Ovary (tissue), 10 donors: ENCODE measurements at places on chromosomes 4 and X. TPM values are rescaled to one million over a fixed set of nuclear protein-coding genes. Genes with fewer than 3 reads are reported as not detected.

F8A2 gene
- not detected for polyA plus RNA-seq

TMPRSS11D gene
- not detected for polyA plus RNA-seq

SGMS2 gene
- polyA plus RNA-seq = 6.9 TPM

DDIT4L gene
- 5.2 TPM for polyA plus RNA-seq

MAGIX gene
- 0.32 TPM for polyA plus RNA-seq

CT45A2 gene
- polyA plus RNA-seq = not detected

EGFL6 gene
- polyA plus RNA-seq = 0.36 TPM

TMEM154 gene
- 0.53 TPM for polyA plus RNA-seq

GRCh38 chr4:25827373-25827772, 35.4 kb downstream of the SEL1L3 start:
- DNase-seq = no peak

GRCh38 chrX:154515090-154515965, 704 bp downstream of the FAM3A start:
- DNase-seq = no peak

DNA sequence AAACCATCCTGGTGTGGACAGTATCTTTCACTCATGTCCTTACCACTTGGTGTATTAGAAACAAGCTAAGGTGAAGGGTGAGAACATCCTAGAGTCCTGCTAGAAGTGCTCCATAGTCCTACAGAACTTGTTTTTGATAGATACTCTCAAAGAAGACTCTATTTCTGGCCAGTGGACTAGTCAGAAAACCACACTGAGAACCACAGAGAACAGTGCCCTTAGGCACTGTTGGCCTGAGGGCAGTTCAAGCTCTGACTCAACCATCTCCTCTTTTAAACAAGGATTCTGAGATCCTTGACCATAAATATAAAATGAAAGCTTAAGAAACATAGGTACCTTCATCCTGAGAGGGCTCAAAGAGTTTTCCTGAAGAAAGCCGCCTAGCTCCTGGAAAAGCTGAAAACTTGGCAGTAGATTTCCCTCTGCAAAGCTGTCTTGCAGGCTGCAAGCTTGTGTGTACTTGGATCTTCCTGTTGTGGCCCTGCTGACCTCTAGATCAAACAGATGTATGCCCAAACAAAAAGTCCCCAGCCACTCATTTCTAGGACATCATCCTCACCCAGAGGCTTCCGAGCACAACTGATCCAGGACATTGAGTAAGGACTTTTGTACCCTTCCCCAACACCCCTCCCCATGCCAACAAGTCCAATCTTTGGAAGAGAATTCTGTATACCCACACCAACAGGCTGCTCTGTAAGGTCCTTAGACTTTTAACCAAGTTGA, 111.6 kb upstream of the CXCL13 start:
- DNase-seq = no peak

GRCh38 chr4:74715706-74716435, 78.5 kb downstream of the BTC start:
- no peak for DNase-seq

GRCh38 chr4:85806334-85806733, 331.4 kb downstream of the ARHGAP24 start:
- DNase-seq = no peak

DNA sequence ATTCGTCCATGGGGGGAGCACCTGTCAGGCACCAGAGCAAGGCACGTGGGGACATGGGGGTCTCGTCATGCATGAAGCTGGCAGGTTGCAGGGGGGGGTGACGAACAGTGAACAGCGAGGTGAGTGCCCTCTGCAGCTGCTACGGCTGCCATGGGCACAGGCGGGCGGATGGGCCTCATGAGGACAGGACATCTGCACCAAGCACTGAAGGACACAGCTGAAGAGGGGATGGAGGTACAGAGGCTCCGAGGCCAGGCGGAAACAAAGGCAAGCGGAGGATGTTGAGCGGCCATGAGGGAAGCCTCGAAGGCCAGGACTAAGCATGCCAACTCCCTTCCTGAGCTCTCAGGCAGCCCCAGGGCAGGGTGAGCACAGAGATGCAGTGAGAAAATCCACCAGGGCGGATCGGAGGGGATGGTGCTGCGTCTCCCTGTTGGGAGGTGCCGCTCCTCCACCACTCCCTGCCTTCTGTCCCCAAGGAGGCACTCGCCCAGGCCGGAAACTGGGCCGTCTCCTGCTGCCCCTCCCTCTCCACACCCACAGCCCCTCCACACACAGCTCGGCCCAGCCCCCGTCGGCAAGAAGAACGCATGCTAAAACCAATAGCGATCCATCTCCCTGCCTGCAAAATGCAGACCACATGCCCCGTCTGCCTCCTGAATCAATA, 24.6 kb downstream of the ABLIM2 start:
- DNase-seq = no peak

GRCh38 chr4:26748811-26749210, 111.8 kb upstream of the STIM2 start:
- no peak for DNase-seq

DNA sequence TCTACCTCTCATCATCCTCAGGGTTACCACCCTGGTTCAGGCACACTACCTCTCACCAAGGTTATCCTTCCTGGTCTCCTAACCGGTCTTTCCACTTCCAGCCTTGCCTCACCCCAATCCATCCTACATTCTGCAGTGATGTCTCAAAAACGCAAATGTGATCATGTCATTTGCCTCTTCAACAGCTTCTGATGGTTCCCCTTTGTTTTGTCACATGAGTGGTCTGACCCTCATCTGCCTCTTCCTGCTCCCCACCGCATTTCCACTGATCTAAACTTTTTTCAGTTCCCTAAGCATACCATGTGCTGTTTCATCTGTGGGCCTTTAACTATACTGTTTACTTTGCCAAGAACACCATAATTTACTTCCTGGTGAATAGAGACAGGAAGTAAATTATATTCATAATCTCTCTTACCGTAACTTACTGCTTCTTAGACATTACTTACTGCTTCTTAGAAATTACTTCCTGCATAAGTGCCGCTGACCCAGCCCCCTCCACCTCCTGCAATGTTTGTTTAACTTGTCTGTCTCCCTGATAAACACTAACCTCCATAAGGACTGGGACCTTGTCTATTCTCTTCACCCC, 27.1 kb upstream of the NSUN7 start:
- DNase-seq = no peak

GRCh38 chrX:98357146-98357545, 1473.4 kb downstream of the RPA4 start:
- DNase-seq = no peak

DNA sequence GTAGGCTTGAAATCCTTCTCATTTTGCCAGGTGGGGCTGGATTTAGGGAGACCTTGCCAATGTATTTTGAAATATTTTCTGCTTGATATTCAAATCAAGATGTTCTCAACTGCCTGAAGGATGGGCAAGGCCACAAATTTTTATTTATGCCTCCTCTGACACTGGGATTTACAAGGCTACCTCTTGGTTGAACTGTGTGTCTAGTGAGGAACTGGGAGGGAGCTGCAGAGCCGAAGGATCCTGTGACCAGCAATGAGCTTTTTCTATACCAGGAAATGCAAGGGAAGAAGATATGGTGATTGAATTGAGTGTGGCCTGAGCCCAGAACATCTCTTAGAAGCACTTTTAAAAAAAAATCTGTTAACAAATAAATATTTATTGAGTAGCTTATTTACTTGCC, 14.9 kb downstream of the VSIG1 start:
- no peak for DNase-seq

DNA sequence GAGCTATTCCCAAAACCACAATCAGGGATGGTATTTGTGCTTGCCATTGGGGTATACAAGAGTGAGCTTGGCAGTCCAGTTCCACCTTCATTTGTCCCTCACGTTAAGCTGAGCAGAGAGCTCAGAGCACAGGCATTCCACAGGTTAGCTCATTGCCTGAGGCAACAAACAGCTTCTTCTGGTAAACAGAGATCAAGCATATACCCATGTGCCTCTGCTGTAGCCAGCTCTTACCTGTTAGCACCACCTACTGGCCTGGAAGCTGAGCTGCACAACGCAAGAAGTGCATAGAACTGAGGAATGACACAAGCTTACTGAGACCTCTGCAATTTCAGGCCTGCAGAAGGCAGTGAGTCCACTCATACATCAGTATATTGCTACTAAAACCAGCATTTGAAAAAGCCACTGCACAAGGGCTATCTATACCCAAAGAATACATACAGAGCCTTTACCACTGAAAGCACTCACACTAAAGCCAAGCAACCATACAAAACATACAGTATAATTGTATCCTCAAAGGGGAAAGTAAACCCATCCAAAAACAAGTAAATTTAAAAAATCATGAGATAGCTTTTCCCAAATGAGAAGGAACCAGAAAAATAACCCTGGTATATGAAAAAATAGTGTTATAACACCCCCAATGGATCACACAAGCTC, 258.3 kb upstream of the GABRA2 start:
- no peak for DNase-seq

- no peak for DNase-seq
These were observed 18.4 kb downstream of the CENPU start for GRCh38 chr4:184715526-184715925.

- no peak for DNase-seq
These were observed 138.4 kb downstream of the COL25A1 start for GRCh38 chr4:109164011-109164410.
